ENCODE measurements at places on chromosomes 6 and 20.

- DNase-seq, result no peak
These were observed 9.8 kb downstream of the REPS1 start for GRCh38 chr6:138978229-138978628.

DNA sequence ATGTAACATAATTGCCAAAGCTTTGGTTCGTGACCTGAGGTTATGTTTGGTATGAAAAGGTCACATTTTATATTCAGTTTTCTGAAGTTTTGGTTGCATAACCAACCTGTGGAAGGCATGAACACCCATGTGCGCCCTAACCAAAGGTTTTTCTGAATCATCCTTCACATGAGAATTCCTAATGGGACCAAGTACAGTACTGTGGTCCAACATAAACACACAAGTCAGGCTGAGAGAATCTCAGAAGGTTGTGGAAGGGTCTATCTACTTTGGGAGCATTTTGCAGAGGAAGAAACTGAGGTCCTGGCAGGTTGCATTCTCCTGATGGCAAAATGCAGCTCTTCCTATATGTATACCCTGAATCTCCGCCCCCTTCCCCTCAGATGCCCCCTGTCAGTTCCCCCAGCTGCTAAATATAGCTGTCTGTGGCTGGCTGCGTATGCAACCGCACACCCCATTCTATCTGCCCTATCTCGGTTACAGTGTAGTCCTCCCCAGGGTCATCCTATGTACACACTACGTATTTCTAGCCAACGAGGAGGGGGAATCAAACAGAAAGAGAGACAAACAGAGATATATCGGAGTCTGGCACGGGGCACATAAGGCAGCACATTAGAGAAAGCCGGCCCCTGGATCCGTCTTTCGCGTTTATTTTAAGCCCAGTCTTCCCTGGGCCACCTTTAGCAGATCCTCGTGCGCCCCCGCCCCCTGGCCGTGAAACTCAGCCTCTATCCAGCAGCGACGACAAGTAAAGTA lies 547 bp upstream of the ESR1 start:
- no peak for DNase-seq

- DNase-seq, result no peak
These were observed 1.5 kb downstream of the CD2AP start for GRCh38 chr6:47479140-47479508.

- no peak for DNase-seq
These were observed 308.9 kb upstream of the JAG1 start for GRCh38 chr20:10982692-10983091.

- DNase-seq, result no peak
These were observed 12.0 kb upstream of the RAET1E start for GRCh38 chr6:149909701-149910470.

- no peak for DNase-seq
These were observed 21.9 kb upstream of the CDH4 start for GRCh38 chr20:61230166-61230565.

DNA sequence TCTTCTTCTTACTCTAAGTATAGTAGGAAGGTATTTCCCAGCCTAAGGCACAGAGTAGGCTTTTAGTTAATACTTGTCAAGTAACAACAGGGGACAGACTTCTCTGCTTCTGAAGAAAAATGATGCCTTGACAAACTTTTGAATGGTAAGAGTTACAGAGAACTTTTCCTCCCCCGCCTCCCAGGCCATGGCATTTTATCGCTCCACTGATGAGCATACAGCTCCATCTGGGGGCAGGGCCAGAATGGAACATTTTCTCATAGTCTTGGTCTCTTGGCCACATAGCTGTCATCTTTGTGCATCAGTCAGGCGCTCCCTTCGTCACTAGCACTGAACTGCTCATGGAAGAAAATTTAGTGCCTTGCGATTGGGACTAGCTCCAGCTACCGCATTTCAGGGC lies 1066.8 kb upstream of the CITED2 start:
- peak; percentile 48 for DNase-seq

- no peak for DNase-seq
These were observed 1.1 kb upstream of the SLC4A11 start for GRCh38 chr20:3239867-3240775.

- no peak for DNase-seq
These were observed 645.8 kb upstream of the ARID1B start for GRCh38 chr6:156131221-156131903.

GRCh38 chr6:22529866-22530265 lies 39.5 kb upstream of the HDGFL1 start:
- DNase-seq, result no peak

- no peak for DNase-seq
These were observed 157.2 kb upstream of the CARMIL1 start for GRCh38 chr6:25122001-25122400.
